ENCODE measurements at places on chromosomes 16 and 17. TPM values are rescaled to one million over a fixed set of nuclear protein-coding genes. Genes with fewer than 3 reads are reported as not detected.

- DNase-seq, result no peak
Observed at GRCh38 chr17:17527956-17528500, 31.8 kb upstream of the RASD1 start.

DNA sequence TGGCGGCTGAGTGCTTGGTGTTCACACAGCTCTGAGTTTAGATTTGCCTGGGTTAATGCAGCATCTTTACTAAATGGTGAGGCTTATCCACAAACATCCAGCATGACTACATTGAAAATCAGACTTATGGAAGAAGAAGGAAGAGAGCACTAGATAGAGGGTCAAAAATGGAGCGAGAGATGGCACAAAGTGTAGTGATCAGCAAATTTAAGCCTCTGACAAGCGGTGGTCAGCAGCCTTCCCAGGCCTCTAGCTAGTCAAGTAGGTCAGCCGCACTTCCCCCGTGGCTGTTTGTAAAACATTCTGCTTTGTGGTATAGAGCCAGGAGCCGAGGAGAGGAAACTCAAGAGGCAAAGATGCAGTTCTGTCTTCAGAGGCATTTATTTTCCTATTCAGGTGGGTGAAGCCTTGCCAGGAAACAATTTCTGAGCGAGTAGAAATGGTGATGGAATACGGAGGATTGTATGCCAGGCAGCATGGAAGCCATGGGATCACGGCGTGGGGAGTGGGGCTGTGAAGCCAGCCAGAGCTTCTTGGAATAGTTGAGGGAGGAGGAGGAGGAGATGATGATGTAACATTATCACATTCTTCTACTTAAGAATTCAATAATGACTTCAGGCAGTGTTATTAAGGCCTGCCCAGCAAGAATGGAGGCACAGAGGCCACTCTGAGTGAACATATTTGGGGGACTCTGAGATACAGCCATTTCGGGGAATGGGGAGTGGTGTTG, 118.9 kb downstream of the MSI2 start:
- no peak for DNase-seq

Gene PIGS
- total RNA-seq, result 73.7 TPM

- no peak for DNase-seq
Observed at GRCh38 chr17:6299275-6299674, 135.6 kb downstream of the AIPL1 start.

Gene DOC2A
- 0.11 TPM for total RNA-seq

Gene GGT6
- 0.26 TPM for total RNA-seq

DNA sequence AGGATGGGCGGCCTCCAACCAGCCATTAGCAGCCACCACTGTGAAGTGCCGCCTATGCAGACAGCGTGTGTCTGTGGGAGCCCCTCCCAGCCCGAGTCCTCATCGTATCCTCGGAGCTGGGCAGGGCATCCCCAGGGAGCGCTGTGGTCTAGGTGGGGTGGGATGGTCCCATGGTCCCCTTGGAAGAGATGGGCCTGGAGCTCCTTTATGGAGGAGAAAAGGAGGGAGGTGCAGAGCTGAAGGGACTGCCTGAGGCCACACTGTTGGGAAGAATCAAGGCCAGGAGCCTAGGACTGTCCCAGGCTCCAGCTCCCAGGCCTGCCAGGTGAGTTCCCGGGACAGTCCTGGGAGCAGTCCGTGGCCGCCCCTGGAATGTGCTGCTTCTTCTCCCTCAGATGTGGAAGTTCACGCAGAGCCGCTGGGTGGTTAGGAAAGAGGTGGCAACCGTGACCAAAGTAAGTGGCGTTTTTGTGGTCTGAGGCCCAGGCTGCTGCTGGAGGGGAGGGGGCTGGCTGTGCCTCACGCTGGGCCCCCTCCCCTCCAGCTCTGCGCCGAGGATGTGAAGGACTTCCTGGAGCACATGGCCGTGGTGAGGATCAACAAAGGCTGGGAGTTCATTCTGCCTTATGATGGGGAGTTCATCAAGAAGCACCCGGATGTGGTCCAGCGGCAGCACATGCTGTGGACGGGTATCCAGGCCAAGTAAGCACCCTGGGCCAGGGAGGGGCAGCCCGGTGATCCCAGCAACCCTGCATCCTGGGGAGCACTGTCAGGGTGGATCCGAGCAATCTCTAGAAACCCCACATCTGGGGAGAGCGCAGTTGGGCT, 27.0 kb downstream of the POLR3E start:
- no peak for DNase-seq

DNA sequence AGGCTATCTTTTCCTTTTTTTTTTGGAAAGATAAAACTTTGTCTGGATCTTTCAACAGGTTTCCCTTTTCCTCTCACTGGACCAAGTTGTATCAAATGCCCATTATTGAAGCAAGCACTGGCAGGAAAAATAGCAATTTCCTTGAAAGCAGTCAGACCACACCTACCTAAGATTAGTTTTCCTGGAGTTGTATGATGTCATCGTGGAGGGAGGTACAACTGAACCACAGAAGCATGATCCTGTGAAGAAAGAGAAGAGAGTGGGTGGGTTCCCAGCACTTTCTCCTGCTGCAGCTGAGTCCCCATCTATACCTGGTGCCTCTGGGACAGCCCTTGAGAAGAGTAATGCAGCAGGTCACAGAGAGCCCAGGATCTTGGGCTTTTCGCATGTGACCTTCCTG, 63.6 kb upstream of the ERCC4 start:
- DNase-seq, result no peak

DNA sequence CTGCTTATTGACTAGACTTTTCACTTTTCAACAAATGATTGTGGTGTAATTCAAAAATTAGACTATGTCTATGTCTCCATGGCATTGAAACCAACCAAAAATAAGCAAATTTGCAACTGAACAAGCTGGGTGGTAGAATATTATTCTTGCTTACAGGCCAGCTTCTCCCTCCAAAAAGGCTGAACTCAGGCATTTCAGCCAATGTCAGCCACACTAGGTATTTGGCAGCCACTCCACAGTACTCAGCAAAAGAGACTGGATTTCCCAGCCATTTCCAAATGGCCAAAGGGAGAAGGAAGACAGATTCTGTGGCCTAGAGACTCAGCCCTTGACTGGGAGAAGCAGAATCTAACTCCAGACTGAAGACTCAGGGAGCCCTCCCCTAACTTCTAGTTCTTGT, 121.8 kb upstream of the IRX5 start:
- DNase-seq, result no peak

GRCh38 chr16:70777973-70778406, 23.0 kb downstream of the VAC14 start:
- DNase-seq, result no peak

Gene FAM20A
- total RNA-seq, result not detected

DNA sequence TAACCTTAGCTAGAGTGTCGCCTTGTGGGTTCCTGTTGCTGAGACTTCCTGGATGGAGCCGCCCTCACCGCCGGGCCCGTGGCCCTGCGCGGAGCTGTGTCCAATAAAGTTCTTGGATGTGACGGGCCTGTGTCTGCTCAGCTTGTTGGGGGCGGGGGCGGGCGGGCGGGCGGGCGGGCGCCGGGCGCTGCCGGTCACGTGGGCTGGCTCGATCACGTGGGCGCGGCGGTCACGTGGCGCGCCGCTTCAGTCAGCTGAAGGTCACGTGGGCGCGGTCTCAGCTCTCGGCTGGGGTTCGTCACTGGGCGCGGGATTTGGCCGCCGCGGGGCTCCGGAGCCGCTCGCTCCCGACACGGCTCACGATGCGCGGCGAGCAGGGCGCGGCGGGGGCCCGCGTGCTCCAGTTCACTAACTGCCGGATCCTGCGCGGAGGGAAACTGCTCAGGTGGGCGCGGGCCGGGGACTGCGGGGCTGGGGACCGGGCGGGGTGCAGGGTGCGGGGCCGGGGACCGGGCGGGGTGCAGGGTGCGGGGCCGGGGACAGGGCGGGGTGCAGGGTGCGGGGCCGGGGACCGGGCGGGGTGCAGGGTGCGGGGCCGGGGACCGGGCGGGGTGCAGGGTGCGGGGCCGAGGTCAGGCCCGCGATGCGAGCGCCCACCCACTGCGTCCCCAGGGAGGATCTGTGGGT, at the start of gene AMDHD2:
AMDHD2 (plus strand) TSS at position 275 of the 687 bp plus-strand sequence; CDS start at position 363, 88 bp downstream.
- peak; percentile 34 for DNase-seq
